ENCODE measurements at places on chromosomes 3 and 15.

DNA sequence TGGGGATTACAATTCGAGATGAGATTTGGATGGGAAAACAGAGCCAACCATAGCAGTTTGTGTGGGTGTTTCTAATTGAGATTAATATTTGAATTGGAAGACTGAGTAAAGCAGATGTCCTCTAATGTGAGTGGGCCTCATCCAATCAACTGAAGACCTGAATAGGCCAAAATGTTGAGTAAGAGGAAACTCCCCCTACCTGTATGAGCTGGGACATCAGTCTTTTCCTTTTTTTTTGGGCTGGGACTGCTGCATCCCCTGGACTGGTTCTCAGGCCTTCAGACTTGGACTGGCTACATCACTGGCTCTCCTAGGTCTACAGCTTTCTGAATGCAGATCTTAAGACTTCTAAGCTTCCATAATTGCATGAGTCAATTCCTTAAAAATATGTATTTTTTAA lies 144.1 kb downstream of the CD47 start:
- DNase-seq, result no peak

DNA sequence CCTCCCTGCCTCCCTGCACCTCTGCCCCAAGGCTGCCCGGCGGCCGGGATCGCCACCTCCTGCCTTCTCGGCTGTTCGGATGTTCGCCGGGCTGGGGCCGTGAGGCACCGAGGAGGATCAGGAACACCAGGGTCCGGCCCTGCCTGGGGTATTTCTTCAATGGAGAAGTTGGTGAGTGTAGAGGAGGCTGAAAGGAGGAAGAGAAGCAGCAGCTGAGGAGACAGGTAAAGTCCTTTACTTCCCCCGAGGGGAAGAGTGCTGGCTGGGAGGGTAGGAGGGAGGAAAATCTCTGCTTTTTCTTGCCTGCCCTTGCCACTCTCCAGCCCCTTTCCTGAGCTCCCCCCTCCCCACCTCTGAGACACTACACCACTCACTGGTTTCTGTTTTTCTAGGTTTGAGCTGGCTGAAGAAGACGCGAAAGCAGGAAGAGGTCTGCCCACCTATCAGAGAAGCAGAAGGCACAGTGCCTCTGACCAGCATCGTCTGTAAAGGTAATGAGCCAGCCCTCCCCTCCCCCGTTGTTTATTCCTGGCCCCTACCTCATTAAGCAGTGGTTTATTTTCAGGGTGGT lies 519 bp downstream of the ASB7 start:
- peak; percentile 27 for DNase-seq

GRCh38 chr15:66679657-66680108 lies 22.4 kb upstream of the SMAD6 start:
- DNase-seq, result peak; percentile 81

DNA sequence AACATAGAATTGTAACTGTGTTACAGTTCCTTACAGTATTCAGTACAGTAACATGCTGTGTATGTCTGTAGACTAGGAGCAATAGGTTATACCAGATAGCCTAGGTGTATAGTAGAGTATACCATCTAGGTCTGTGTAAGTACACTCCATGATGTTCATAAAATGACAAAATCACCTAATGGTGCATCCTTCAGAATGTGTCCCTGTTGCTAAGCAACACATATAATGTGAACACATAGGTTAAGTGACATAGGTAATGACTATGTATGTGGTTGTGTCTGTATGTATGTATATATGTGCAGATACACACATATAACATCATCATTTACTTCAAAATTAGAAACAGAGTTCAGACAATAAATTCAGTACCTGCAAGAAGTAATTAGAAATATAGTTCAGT lies 146.8 kb upstream of the GAP43 start:
- no peak for DNase-seq

- no peak for DNase-seq
Observed at GRCh38 chr3:128007033-128007424, 45.2 kb upstream of the SEC61A1 start.

GRCh38 chr15:93249623-93250022 lies 160.6 kb upstream of the RGMA start:
- no peak for DNase-seq

- no peak for DNase-seq
Observed at GRCh38 chr3:23741036-23741706, 64.6 kb upstream of the UBE2E1 start.

GRCh38 chr15:83248151-83249029 lies 36.1 kb downstream of the BNC1 start:
- DNase-seq, result peak; percentile 67

GRCh38 chr3:150588027-150588830 lies 14.9 kb upstream of the SELENOT start:
- no peak for DNase-seq

- DNase-seq, result no peak
Observed at GRCh38 chr15:41851755-41852370, 13.2 kb downstream of the PLA2G4B start.

DNA sequence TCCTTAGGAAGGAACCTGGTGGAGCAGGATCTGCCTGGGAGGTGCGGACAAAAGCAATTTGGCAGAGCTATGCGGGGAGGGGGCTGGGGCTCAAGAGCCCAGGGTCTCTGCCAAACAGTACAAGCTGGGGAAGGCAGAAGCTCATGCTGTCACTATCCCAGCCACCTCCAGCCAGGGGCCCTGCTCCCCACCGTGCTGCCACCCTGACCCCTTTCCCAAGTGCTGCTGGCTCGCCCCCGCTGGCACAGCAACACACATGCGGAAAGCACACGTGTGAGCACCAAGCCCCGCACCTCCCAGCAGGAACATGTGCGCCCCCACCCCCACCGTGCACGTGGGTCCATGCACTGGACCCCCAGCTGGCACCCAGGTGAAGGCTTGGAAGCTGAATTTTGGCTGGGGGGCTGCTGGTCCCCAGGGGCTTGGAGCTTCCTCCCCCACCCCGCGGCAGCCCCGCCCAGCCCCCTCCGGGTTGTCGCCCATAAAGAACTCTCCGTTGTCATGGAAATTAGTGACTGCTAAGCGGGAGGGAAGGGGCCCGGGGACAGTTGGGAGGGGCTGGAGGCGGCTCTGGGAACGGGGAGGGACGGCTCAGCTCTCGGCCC lies 742 bp downstream of the CAMKV start:
- DNase-seq, result no peak

- no peak for DNase-seq
Observed at GRCh38 chr15:73628976-73629797, 4.0 kb downstream of the NPTN start.

DNA sequence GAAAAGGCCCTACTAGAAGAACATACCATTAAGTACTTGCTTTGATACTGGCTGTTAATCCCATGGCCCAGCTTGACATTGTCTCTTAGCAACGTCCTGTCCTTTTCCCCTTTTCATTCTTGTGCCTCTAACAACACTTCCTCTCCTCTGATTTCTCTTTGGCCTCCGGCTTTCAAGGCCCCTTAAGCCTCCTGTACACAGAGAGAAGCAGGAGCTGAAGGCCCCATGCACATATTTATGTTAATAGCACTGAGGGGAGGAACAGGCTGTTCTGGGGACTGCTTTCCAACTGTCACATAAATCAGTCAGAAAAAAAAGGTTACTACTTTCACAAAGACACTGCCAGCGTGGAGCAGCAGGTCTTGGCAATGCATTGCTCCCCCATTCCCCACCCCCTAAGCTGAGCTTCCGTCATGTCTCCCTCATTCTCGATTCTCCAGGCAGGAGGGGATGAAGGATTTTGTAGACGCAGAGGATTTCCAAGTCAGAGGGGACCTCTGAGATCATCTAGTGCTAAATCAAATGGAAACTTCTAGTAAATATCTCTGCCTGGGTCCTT lies 257.4 kb upstream of the ADAMTS9 start:
- no peak for DNase-seq

GRCh38 chr15:74845208-74845568 lies 2.2 kb upstream of the ULK3 start:
- no peak for DNase-seq

GRCh38 chr3:42983927-42984326 lies 4.8 kb downstream of the GASK1A start:
- no peak for DNase-seq

DNA sequence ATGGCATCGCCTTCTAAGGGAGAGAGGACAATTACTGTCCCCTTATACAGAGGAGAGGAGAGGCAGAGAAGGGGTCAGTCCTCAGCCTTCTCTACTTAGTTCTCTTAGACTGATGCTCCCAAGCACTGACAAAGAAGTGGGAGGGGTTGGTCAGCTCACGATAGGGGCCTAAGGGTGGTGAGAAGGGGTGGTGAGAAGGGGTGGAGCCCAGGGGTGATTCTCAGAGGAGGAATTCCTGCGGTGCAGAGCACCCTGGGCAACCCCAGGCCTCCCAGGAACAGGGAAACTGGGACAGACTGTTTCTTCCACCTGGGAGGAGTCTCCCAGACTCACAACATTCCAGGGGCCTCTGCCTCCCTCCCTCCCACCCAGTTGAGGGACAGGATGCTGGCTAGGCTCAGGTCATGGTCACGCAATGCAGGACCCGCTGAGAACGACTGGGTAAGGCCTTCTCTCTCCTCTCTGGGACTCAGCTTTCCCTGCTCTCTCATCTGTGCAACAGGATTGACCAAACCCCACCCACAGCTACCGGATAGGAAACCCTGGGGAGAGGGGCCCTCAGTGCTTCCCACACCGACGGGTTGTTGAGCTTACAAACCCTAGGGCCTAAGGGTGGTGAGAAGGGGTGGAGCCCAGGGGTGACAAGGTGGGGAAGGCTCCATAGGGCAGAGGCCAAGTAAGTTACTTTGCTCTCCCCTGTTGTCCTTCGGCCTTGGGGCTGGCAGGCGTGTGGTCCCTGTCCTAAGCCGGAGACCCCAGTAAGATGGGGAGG lies 1.5 kb downstream of the TPRA1 start:
- peak; percentile 52 for DNase-seq

DNA sequence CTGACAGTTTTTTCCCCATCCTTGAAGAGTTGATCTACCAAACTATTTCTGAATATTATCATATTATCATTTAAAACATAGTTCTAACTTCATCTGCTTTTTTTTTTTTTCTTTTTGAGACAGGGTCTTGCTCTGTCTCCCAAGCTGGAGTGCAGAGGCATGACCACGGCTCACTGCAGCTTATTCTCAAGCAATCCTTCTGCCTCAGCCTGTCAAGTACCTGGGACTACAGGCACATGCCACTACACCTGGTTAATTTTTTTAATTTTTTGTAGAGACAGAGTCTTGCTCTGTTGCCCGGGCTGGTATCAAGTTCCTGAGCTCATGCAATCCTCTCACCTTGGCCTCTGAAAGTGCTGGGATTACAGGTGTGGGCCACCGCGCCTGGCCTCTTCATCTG lies 1.3 kb downstream of the EIF2AK4 start:
- no peak for DNase-seq

DNA sequence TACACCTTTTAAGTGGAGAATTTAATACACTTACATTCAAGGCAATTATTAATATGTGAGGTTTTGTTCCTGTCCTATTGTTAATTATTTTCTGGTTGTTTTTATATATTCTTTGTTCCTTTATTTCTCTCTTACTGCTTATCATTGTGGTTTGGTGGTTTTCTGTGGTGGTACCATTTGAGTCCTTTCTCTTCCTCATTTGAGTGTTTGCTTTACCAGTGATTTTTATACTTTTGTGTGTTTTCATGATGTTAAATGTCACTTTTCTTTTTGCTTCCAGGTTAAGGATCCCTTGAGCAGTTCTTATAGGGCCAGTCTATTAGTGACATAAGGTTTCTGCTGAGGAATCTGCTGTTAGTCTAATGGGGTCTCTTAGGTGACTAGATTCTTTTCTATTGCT lies 116.5 kb downstream of the LRRK1 start:
- DNase-seq, result no peak
